SK-N-SH (cell line): ENCODE measurements at places on chromosomes 4 and X.

GRCh38 chr4:2624782-2625530 lies 88.5 kb downstream of the FAM193A start:
- no peak for DNase-seq

- no peak for DNase-seq
Observed at GRCh38 chr4:5276475-5277075, 225.3 kb downstream of the STK32B start.

DNA sequence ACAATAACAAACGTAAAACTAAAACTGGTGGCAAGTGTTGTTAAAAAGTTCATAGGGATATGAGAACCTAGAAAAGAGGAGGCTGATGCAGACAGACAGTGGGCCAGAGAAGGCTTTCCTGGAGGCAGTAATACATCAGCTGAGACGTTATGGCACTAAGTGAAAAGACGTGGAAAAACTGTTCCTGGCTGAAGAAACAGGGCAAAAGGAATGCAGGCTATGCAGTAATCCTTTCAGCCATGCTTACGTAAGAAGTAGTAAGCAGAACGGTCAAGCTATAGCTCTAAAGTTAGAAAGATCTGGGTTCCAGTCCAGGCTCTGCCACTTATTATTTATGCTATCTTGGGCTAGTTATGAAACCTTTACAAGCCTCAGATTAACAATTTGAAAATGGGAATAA lies 6.4 kb downstream of the LAMTOR3 start:
- DNase-seq = no peak

DNA sequence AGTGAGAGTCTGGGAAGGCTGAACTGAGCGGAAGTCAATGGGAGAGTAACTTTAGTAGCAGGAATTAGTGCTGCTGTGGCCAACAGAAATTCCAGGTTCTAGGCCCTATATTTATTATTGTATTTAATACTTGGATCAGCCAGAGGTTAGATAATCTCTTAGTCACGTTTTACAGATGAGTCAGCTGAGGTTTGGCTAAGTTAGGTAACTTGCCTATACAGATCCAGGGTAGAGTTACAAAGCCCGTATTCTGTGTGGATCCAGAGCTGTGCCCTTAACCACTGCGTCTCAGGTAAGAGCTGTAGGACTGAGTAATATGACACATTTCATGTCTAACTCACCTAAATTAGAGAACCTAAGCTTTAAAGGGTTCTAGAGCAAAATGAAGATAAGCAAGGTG lies 20.5 kb downstream of the PSMD10 start:
- no peak for DNase-seq

- no peak for DNase-seq
Observed at GRCh38 chrX:69127466-69127865, 37.8 kb downstream of the PJA1 start.

- DNase-seq = peak; percentile 52
Observed at GRCh38 chrX:101595739-101596419, 21.9 kb downstream of the ARMCX6 start.

DNA sequence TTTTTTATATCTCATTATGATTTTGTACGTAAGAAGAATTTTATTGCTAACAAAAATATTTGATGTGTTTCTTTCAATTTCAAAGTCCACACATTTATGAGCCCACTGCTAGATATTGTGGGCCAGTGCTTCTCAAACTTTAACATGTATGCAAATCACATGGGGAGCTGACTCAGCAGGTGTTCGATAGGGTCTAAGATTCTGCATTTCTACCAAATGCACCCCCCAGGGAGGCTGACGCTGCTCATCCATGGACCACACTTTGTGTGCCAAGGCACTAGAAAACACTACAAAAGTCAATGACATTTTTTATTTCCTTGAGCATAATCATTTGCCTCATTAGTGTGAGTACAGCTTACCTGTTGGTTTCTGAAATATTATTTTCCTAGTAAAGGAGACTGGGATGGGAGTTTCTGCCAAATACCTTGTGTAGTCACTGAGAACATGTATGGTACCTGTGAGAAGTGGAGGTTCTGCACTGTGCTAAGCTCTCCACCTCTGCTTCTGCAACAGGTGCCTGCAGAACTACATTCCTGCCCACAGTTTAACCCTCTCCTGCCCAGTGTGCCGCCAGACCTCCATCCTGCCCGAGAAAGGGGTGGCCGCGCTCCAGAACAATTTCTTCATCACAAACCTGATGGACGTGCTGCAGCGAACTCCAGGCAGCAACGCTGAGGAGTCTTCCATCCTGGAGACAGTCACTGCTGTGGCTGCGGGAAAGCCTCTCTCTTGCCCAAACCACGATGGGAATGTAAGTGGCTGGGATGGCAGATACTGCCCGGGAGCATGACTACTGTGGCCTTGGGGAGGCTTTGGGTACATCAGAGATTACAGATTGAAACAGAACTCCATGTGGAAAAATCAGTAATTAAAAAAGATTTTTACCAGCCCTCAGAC lies 68.9 kb upstream of the MND1 start:
- DNase-seq = no peak

- no peak for DNase-seq
Observed at GRCh38 chr4:65559270-65559669, 111.0 kb downstream of the EPHA5 start.

DNA sequence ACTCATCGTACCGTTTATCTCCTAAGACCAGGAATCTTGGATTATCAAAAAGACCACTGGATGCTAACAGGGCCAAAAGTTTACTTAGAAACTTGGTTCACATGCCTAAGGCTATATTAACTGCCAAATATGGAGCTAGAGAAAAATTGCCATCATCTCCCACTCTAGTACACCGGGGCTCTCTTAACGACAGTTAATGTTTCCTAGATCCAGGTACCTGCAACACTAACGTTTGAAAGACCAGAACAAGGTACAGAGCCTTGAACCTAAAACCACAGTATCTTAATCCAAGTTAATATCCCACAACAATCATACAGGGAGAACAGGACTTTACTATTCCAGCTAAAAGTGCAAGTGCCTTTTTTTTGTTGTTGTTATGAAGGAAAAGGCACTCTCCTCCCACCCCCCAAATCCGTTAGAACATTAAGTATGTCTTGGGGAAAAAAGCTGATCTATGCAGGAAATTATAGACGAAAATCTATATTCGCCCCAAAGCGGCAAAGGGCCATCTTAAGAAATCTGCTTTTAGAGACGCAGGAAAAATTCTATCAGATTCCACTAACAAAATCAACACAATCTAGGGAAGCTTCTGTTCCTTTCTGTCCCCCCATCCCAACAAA lies 1.3 kb downstream of the G3BP2 start:
- no peak for DNase-seq

DNA sequence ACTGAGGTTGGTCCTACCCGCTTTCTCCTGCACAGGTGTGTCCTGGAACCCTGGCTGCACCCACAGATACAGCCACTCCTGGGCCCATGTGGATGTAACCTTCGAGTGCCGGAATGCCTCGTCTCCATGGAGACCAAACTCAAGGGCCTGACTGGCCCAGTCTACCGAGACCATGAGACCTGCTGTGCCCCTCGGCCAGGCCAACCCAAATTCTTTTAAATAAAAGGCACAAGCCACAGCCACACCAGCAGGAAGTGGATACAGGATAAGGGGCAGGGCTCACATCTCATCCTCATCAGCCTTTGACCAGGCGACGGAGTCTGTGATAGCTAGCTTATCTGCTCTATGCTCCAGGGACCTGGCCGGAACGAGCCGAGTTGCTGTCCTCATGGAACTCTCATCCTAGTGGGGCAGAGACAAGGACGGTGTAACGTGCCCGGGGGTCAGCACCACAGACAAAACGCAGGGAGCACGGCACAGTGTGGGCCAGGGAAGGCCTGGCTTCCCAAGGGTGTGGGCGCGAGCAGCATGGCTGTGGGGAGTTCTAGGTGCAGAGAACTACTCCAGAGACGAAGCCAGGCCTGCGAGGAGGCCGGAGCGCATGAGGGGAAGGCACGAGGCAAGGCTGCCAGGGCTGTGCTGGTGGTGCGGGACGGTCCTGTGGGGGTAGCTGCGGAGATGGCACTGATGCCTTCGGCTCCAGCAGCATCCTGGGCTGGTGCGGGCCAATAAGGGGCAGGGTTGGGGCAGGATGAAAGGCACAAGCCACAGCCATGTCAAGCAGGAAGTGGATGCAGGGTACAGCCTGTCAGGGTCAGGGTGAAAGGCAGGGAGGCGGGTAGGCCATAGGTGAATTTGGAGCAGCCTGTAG lies 22.7 kb downstream of the NOP14 start:
- DNase-seq = no peak

DNA sequence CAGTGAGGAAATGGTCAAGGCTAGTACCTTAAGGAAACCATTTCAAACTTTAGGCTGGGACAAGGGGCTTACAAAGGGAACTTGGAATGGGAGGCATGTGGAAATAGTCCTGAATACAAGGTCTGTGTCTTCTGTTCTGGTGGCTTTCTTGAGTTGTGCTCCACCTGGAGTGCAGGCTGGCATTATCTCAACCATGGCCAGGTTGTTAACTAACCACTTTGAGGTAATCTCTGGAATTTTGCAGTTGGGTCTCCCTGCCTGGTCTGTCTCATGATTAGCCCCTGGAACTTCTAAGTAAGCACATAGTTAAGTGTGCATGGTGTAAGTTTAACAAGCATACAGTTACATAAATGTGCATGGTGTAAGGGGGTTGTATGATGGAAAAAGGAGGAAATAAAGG lies 77.5 kb downstream of the PCDH18 start:
- no peak for DNase-seq

DNA sequence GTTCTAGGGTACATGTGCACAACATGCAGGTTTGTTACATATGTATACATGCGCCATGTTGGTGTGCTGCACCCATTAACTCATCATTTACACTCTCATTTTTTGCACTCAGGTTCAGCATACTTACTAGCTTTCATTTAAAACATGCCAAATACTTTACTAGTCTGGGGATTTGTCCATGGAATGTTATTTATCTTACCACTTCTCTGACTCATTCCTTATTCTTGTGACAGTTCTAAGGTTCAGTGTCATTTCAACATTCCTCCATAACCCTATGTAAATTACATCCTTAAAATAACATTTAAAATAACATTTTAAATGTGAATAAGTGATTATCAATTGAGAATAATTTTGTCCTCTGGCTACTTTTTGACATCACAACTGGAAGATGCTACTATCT lies 19.5 kb upstream of the SYTL5 start:
- DNase-seq = no peak
